ENCODE measurements at places on chromosomes 7 and 10. TPM values are rescaled to one million over a fixed set of nuclear protein-coding genes. Genes with fewer than 3 reads are reported as not detected.

The CDHR1 gene
- polyA plus RNA-seq = 5.2 TPM

The GHRHR gene
- polyA plus RNA-seq = not detected

The UCN3 gene
- not detected for polyA plus RNA-seq

The TRPV5 gene
- polyA plus RNA-seq = not detected

The SPDYE16 gene
- not detected for polyA plus RNA-seq

The CFTR gene
- polyA plus RNA-seq = not detected

GRCh38 chr10:95431900-95432342 is 129.2 kb downstream of the SORBS1 start:
- H3K27ac ChIP-seq = no peak overlapping the region
- H3K27me3 ChIP-seq = no peaks in the 10 kb centered on the region
- no peak overlapping the region for H3K4me3 ChIP-seq
- H3K36me3 ChIP-seq = no peaks in the 10 kb centered on the region
- no peak for DNase-seq

DNA sequence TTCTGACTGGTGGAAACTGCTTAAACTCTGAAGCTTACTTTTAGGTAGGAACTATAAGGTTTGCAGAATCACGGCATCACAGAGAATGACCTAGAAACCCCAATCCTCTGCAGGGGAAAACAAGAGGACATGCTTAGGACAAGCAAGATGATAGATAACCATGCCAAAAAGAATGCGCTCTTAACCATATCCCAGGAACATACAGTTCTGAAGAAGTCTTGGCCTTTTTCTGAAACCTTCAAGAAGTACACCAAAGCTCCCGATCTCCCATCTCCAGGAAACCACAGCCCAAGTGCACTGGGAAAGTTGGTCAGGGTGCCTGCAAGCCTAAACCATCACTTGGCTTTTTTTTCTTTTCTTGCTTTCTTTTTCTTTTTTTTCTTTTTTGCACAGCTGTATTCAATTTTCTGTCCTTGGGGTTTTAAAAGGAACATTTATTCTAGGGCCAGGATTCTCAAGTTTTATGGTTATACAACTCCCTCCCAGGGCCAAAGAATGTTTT is 12.2 kb upstream of the SVIL start:
- H3K4me1 ChIP-seq = peaks cover 26% of the 10 kb centered on the region
- H3K27ac ChIP-seq = peak overlapping the region; percentile 53
- no peak overlapping the region for H3K4me3 ChIP-seq
- no peaks in the 10 kb centered on the region for H3K27me3 ChIP-seq

GRCh38 chr7:107917763-107918651 is 27.0 kb downstream of the DLD start:
- no peak overlapping the region for H3K4me3 ChIP-seq
- DNase-seq = no peak
- H3K36me3 ChIP-seq = peaks cover 19% of the 10 kb centered on the region
- H3K27ac ChIP-seq = no peak overlapping the region

DNA sequence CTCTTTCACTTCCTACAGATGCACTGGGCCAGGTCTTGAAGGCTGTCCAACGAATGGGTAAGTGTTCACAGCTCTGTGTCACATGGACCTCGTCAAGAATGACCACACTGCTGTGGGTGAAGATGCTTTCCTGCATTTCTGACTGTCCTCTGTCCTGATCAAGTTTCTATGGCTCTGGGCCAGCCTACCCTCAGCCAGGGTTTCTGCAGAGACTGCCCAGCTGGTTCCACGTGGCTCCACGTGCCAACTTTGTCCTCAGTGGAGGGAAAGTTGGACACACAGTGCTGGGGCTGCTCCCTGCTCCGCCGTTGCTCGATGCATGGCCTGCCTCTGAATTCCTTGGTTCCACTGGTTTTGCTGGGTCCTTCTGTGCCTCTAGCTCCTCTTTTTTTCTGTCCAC is 152.3 kb downstream of the EGFR start:
- H3K36me3 ChIP-seq = peaks cover 48% of the 10 kb centered on the region
- H3K4me1 ChIP-seq = peaks cover 12% of the 10 kb centered on the region
- H3K4me3 ChIP-seq = no peak overlapping the region
- no peaks in the 10 kb centered on the region for H3K27me3 ChIP-seq
- no peak overlapping the region for H3K27ac ChIP-seq
- DNase-seq = no peak

- H3K27ac ChIP-seq = peak overlapping the region; percentile 93
- H3K4me3 ChIP-seq = no peak overlapping the region
- DNase-seq = no peak
- H3K36me3 ChIP-seq = no peaks in the 10 kb centered on the region
- peaks cover 30% of the 10 kb centered on the region for H3K4me1 ChIP-seq
- no peaks in the 10 kb centered on the region for H3K27me3 ChIP-seq
Observed at GRCh38 chr10:73899423-73899822, 11.5 kb upstream of the PLAU start.

GRCh38 chr10:67549390-67549789 is 146.6 kb downstream of the CTNNA3 start:
- no peaks in the 10 kb centered on the region for H3K36me3 ChIP-seq
- no peaks in the 10 kb centered on the region for H3K4me1 ChIP-seq
- H3K4me3 ChIP-seq = no peak overlapping the region

DNA sequence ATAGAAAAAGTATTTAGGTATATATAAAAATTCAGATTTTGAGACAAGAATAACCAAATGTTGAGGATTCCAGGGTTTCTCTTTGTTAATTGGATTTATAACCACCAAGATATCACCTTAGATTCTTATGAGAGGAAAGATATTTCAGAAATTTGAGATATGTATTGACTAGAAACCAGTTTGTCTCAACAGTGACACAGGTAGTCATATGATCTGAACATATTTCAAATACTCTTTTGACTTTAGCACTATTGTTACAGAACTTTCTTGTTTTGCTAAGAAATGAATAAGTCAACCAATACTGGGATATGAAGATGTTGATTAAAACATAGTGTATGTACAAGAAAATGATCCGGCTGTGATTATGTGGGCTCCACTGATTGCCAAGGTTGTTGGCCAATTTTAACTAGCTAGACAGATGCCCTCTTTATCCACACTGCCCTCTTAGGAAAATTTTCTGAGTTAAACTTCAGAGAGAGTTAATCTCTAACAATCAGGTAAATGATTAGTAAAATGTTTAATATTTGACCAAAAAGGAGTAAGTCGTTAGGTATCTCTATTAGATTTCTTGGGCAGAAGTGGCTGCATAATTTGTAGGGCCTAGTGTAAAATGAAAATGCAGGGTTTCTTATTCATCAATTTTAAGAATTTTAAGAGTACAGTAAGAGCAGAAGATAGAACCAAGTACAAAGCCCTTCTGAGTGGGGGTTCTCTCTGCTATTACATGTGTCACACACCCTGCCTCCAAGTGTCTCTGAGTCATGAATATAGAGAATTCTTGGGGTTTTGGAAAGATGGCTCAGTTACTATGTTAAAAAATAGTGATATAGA is 376.0 kb downstream of the TFEC start:
- no peaks in the 10 kb centered on the region for H3K27me3 ChIP-seq
- no peak overlapping the region for H3K27ac ChIP-seq
- no peak overlapping the region for H3K4me3 ChIP-seq
- no peaks in the 10 kb centered on the region for H3K4me1 ChIP-seq

DNA sequence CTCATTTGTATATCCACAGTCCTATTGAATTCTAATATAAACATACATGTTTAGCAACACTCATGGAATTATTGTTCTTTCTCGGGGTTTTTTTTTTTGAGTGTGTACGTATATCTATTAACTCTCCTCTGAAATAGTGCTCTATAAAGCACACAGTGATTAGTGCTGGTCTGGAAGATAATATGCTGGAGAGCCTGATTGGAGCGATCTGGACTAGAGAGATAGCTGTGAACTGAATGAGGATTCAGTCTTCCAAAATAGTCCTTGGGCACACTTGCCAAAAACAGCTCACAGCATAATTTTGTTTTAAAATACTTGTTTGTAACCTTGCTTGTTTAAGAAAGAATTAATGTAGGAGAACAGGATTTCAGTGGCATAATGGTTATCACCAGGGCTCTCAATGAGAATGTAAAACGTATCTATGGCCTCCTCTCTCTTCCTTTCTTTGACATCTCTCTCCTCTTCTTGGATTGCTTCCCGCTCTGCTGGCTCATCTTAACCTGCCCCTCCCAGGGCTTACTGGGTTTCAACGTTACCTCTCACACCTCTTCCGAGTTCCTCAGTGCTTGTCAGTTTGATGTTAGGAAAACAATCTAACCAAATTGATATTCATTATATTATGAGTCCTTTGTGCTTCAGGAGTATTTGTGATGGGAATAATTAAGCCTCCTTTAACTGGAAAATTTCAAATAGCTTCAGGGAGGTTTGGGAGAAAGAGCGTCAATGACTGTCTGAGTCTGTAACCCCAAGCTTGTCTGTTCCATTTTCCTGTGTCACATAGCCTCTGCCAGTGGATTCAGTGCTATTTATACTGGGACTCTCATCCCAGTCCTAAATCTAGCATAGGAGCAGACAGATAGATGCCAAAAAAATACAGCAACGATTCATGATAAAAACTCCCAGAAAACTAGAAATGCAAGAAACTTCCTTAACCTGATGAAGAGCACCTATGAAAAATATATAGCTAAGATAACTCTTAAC is 16.2 kb upstream of the AGK start:
- H3K4me1 ChIP-seq = no peaks in the 10 kb centered on the region
- no peaks in the 10 kb centered on the region for H3K27me3 ChIP-seq
- no peaks in the 10 kb centered on the region for H3K36me3 ChIP-seq
- DNase-seq = no peak

DNA sequence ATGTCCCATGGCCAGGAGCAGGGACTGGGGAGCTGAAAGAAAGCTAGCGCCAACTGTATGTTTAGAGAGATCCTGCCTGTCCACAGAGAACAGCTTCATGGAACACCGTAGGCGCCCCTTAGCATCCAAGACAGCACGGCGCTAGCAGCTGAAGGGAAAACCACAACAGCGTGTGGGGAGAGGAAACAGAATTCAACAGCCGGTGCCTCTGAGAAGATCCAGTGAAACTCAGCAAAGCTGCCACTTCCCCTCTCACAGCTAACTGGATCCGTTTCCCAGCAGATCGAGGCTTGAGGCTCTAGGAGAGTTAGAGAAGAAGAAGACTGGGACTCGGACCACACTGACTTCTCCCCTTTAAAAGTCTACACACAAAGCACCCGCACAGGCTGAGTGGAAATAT is 145.0 kb downstream of the MAD1L1 start:
- no peak overlapping the region for H3K27ac ChIP-seq
- DNase-seq = no peak
- no peaks in the 10 kb centered on the region for H3K27me3 ChIP-seq
- H3K4me1 ChIP-seq = no peaks in the 10 kb centered on the region
- no peaks in the 10 kb centered on the region for H3K36me3 ChIP-seq

DNA sequence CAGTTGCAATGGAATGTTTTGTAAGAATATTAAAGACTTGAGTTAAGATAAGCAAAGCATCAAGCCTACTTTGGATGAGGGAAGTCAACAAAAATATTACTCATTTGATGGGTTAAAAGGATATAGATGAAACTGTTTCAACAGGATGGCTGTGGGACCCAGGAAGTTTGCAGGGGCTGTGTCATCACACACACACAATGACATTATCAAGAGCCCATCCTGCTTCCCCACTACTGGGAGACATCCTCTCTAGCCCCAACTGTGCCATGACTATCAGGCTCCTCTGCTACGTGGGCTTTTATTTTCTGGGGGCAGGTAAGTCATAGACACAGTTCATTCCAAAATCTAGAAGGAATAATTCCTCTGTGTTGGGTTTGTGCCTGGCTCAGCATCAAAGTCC is 78.8 kb upstream of the PRSS1 start:
- no peak overlapping the region for H3K4me3 ChIP-seq
- no peaks in the 10 kb centered on the region for H3K36me3 ChIP-seq

- H3K27ac ChIP-seq = peak overlapping the region; percentile 51
- DNase-seq = no peak
- H3K4me3 ChIP-seq = no peak overlapping the region
- H3K4me1 ChIP-seq = peaks cover 14% of the 10 kb centered on the region
- no peaks in the 10 kb centered on the region for H3K27me3 ChIP-seq
Observed at GRCh38 chr10:50375745-50376144, 124.4 kb upstream of the ASAH2 start.

Measured in keratinocyte (primary cell).